ENCODE measurements at places on chromosomes 4 and X.
A peak's percentile ranks its signal among the peaks of the same experiment; 100 is the strongest.

DNA sequence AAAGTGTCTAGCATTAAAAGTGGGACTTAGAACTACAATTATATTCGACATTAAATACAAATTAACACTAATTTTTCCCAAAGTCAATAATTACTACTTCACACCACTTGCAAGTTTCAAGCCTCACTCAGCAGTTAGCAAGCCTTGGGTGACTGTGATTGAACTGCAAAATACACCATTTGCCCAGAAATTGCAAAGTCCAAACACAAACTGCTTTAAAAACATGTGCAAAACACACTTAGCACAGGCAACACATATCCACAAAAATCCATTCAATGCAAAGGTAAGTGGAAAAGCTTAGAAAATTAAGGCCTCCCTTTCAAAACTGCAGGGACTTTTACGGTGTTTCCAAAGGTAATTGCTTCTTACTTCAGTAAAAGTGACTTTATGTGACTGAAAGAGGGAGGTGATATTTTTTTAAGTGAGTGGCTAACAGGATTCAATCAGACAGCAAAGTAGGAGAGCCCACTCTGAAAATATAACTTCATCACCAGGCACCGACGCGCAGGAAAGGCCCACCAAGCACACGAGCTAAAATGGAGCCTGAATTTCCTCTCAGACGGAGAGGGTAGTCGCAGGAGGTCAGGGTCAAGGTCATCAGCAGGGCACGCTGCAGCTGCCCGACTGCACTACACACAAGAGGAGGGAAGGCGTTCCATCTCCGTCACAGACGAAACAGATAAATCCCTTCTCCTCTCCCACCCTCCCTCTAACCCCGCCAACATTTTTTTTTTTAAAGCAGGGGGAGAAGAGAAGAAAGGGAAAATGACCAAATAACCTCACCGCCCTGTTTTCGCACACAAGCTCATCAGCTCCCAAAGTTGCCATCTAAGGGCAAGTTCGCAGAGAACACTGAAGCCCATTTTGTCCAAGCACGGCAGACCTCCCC is 3.1 kb downstream of the ZNF827 start:
- no peak for DNase-seq

DNA sequence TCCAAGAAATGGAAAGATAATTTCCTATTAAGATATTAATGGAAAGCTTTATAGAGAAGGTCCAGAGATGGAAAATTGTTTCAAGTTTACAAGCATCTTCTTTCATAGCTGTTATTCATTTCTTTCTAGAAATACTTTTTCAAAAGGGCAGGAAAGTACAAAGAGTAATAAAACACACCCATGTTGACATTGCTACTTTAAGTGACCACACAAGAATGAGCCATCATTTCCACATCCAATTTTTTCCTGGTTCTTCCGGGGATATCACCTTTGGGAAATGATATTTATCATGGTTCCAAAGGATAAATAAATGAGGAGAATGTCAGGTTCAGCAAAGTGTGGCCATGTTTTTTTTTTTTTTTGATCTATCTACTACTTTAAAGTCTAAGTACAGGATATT is 4.5 kb downstream of the GLRA2 start:
- no peak for DNase-seq

DNA sequence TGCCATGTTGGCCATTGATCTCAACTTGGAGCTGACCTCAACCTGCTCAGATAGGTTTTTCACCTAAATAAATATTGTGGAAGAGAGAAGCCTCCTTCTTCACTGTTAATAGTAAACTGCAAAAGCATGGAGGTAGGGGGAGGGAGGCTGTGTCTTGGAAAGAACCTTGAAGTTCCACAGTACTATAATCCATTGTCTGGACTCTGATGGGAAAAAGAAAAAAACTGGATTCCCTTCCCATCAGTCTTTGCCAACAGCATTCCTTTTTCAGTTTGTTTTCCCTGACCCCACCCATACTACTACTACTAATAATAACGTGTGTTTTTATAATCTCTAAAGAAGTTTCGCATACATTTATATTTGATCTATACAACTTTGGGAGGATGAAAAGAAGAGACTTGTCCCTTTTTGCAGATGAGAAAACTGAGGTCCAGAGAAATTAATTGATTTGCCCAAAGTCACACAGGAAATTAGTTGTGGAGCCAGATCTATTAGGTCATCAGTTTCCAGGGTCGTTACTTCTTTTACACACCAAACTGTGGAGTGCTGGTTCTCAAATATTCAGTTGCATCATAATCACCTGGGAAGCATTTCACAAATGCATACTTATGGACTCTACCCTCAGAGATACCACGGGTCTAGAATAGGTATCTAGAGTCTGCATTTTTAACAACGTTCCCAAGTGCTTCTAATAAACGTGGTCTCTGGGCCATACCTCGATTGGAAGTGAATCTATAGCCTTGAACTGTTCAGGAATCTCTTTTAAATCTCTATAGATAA is 59.1 kb downstream of the LUZP4 start:
- DNase-seq, result no peak

DNA sequence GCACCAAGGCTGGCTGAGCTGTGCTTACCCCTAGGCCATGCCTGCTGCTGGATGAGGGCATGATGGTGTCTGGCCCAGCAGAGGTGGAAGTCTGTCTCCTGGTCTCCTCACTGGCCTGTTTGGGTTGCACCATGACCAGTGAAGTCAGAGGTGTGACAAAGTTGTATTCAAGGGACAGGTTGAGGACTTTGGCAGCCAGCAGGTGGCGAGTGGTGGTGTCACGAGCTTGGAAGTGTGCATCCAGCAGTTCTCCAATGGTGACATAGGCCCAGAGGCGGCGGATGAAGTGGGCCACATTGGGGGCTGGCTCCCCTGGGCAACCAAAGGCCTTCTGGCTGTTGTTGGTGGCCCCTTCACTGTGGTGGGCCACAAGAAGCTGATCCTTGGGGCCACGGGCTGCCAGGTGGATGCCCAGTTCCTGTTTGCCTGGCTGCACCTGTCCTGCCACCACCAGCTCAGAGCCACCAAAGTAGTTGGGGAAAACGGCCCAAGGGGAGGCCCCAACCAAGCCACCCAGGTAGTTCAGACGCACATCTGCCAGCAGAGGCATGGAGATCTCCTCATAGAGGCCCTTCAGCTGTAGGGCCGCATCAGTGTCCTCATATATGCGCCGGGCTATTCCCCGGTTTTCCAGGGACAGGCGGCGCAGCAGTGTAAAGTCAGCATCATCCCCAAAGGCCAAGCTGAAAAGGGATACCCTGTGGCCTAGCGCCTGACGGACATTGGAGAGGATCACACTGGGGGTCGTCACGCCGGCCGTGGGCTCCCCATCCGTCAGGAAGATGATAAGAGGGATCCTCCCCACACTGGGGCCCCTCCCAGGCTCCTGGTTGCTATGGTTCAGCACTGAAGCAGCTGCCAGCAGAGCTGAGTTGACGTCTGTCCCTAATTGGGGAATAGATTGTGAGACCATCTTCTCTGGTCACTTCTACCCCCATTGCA is 39.7 kb downstream of the ITIH6 start:
- no peak for DNase-seq

- DNase-seq, result peak; percentile 50
These were observed 155.2 kb upstream of the GALNT7 start for GRCh38 chr4:173013232-173013930.

GRCh38 chrX:150446151-150446550 is 83.0 kb downstream of the MAMLD1 start:
- peak; percentile 54 for DNase-seq

GRCh38 chr4:7506119-7506518 is 71.4 kb upstream of the PSAPL1 start:
- DNase-seq, result no peak

GRCh38 chr4:143183513-143184216 is 1.1 kb upstream of the USP38 start:
- no peak for DNase-seq

DNA sequence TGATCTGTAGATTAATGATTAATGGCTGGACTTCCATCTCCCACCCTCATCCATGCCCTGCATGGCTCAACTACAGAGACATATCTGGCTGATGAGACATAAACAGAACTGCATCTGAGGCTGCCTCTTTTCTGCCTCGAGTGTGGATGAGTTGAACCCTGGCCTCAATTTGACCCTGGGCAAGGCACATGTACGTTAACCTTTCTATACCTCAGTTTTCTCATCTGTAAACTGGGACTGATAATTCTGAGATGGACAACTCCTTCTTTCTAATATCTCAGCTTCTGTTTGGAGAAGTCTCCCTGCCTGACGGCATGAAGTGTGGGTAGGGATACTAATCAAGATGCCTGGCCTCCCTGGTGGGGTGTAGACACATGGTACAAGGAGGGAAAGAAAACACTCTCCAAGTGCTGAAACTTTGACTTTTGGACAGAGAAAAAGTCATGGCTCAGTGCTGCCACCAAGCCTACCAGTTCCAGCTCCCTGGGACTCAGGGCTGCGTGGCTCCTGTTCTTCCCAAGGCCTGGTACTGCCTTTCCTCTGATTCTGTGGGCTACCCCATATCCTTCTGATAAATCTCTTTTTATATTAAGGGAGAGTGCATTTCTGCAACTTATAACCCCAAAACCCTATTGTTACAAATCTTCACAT is 64.4 kb downstream of the HAUS3 start:
- DNase-seq, result no peak

GRCh38 chr4:41611124-41611838 is 73.3 kb downstream of the LIMCH1 start:
- DNase-seq, result no peak

DNA sequence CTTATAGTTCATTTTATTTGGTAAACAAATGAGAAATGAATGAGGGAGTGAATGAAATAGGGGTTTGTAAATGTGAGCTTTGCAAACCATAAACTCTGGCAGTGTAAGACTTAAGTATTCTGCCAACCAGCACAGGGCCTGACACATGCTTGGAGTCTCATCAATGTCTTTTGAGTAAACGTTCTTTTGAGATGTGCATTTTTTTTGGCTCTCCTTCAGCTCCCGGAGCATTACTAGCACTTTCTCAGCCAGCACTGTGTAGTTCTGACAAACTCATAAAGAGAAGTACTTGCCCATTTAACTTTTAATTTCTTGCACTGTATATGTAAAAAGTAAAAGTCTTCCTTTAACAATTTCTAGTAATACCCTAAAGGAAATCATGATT is 245.3 kb downstream of the HS3ST1 start:
- no peak for DNase-seq

DNA sequence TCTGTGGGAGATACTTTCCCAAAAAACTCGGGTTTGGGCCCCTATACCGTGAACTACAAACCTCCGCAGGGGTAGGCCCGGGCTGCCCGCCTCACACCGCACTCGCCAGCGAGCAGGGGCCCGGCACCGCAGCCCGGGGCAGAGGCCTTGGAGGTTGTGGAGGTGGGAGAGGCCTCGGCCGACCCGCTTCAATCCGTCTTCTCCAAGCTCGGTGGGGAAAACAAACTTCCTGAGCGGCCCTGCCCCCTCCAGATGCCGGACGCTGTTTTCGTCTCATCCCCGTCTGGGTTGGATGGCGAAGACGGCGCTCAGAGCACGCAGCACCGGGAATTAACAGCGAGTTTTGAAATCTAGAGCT is 442 bp upstream of the MCUB start:
- no peak for DNase-seq

- DNase-seq, result peak; percentile 29
These were observed 178.4 kb upstream of the GPRIN3 start for GRCh38 chr4:89486042-89486441.

DNA sequence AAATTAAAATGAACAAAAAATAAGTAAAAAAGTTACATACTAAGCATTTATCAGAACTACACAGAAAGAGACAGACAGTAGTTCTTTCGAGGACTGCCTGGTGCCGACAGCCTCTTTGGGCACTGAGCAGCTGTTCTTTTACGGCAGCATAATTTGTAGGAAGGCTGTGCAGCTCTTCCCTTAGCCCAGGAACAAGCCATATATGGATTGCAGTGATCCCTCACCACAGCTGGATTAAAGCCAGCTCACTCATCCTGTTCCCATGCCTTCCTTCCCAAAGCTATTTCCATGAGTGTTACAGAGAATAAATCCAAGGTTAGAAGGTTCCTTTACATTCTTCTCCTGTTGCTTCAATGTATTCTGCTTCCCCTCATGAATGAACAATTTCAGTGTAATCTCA is 71.7 kb downstream of the DDX60L start:
- DNase-seq, result no peak

Data from suppressor macrophage treated with lipopolysaccharide for 4 hours (primary cell).